Naive thymus-derived CD4-positive, alpha-beta T cell (primary cell): ENCODE measurements at places on chromosomes 2 and 18. TPM values are rescaled to one million over a fixed set of nuclear protein-coding genes. Genes with fewer than 3 reads are reported as not detected.

PAX8 gene
- 0.54 TPM for total RNA-seq

CDH19 gene
- total RNA-seq = not detected

HOXD12 gene
- total RNA-seq = not detected

PSTPIP2 gene
- 15.7 TPM for total RNA-seq

LCT gene
- not detected for total RNA-seq

NFU1 gene
- 25.8 TPM for total RNA-seq

NYAP2 gene
- total RNA-seq = not detected

SLC9A4 gene
- total RNA-seq = 0.13 TPM

DSG1 gene
- not detected for total RNA-seq

NEU2 gene
- total RNA-seq = not detected

SKOR2 gene
- not detected in 2 replicates for total RNA-seq

TOGARAM2 gene
- 3.5 and 4.9 TPM in 2 replicates for total RNA-seq

NDC80 gene
- 50.4 and 53.6 TPM in 2 replicates for total RNA-seq

ST8SIA5 gene
- not detected for total RNA-seq

MARCHF4 gene
- not detected in 2 replicates for total RNA-seq

PARD3B gene
- 1.9 TPM for total RNA-seq

METTL21A gene
- 20.5 TPM for total RNA-seq

DIS3L2 gene
- total RNA-seq = 39.5 and 47.1 TPM in 2 replicates

GPD2 gene
- total RNA-seq = 11.6 TPM

STPG4 gene
- total RNA-seq = 0.95 TPM

IL1B gene
- total RNA-seq = 0.86 TPM

TCF23 gene
- total RNA-seq = not detected

CYTIP gene
- total RNA-seq = 406 TPM

CRYBA2 gene
- total RNA-seq = not detected in 2 replicates

SLC4A3 gene
- total RNA-seq = 0.34 TPM

CCL20 gene
- total RNA-seq = not detected

POTEF gene
- total RNA-seq = not detected

KCMF1 gene
- 61.6 TPM for total RNA-seq

TAF4B gene
- total RNA-seq = 12.0 TPM

DSG2 gene
- total RNA-seq = 0.19 TPM

MC2R gene
- total RNA-seq = not detected
